Hematopoietic multipotent progenitor cell treated with erythropoietin and hydrocortisone succinate and interleukin-3 and kit ligand, for 15 days (in vitro differentiated cells): ENCODE measurements at places on chromosomes 4 and X.
A peak's percentile ranks its signal among the peaks of the same experiment; 100 is the strongest.

DNA sequence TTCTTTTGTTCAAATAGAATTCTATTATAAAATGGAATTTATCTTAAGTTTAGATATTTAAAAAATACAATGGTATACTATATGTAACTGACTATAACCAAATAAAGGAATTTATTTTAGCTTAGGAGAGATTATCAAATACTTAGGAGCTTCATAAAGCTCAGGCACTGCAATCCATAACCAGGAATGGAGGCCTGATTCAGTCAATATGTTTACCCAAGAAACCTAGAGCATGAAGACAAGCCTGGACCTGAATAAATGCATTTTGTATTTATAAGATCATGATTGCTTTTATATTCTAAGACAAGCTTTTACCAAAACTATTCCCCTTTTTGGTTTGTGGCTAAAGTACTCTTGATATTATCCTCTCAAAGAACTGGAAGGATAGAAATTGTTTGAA, 742.6 kb downstream of the FAT4 start:
- DNase-seq = no peak

DNA sequence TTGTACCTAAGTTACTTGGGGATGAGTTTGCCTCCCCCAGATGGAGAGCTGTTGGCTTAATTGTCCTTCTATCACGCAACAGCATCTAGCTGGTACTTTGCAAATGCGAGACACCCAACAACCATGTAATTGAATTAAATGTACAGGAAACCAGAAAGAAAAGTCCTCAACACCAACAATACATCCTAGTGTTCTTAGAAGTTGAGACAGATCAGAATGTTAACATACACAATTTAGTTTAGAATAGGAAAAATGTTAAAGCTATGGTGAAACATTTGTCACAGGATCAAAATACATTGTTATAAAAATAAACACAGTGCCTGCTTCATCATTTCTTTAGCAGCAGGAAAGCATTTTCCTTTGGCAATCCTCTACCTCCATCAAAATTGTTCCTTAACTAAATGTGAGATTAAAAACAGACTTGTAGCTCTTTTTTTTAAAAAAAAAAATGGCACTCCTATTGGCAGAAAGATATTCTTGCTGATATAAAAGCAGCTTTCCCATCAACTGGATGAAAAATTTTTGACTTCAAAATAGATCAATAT, 163.1 kb upstream of the MID1 start:
- DNase-seq = no peak

GRCh38 chr4:21290562-21290961, 590.3 kb downstream of the PACRGL start:
- DNase-seq = no peak

- no peak for DNase-seq
These were observed 5.0 kb upstream of the MMAA start for GRCh38 chr4:145614233-145614610.

DNA sequence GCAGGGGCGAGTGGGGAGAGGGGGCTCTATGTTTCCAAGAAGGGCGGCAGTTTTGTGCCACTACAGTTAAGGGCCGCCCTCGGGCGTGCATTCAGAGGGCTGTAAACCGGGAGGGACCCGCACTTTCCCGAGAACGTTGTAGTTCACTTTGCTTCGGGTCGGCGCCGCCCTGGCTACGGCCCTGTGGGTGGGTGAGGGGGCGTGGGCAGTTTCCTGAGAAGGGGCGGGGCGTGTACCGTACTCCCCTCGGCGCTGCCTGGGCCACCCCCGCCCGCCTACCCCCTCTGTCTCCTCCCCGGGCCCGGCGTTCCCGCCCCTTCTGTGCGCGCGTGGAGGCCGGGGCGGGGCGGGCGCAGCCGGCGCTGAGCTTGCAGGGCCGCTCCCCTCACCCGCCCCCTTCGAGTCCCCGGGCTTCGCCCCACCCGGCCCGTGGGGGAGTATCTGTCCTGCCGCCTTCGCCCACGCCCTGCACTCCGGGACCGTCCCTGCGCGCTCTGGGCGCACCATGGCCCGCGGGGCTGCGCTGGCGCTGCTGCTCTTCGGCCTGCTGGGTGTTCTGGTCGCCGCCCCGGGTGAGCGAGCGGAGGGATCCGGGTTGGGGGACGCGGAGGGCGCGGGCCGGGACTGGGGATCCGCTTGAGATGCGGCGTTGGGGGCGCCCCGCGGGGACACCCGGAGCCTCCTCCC, at the start of gene CD99:
Gene CD99 (plus strand): TSS at position 440 of the 687 bp plus-strand sequence. CDS start 66 bp downstream, at position 506.
- peak; percentile 78 for DNase-seq

DNA sequence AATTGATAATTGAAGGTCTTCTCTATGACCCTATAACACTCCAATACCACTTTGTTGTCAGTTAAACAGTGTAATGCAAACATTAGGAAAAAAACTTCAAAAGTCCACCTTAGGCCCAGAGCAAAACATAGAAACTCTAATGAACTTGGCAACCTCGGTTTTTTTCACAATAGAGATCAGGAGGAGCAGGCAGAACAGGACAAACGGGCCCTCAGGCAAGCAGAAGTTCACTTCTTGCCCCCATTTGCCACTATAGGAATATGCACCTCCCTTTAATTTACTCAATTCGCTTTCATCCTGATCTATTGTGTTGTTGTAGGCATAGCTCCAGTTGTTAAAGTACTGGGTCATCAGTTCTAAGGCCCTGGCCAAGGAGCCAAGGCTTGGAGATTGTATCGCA, 18.2 kb downstream of the ACOX3 start:
- DNase-seq = no peak

DNA sequence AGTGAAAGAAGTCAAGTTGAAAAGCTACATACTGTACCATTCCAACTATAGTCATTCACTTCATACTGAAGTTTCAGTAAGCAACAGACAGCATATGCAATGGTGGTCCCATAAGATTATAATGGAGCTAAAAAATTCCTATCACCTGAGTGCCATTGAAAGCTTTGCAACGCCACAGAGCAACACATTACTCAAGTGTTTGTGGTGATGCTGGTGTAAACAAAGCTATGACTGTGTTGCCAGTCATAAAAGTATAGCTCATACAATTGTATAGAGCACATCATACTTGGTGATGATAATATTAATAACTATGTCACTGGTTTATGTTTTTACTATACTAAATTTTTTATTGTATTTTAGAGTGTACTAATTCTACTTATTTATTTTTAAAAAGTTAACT, 78.9 kb downstream of the NAF1 start:
- DNase-seq = no peak
